ENCODE measurements at places on chromosomes 1 and 21.
A peak's percentile ranks its signal among the peaks of the same experiment; 100 is the strongest.

GRCh38 chr1:56266359-56266758 lies 313.0 kb downstream of the PLPP3 start:
- no peak for DNase-seq

- DNase-seq, result peak; percentile 59
Observed at GRCh38 chr1:182602935-182603645, 1.1 kb downstream of the RGS16 start.

DNA sequence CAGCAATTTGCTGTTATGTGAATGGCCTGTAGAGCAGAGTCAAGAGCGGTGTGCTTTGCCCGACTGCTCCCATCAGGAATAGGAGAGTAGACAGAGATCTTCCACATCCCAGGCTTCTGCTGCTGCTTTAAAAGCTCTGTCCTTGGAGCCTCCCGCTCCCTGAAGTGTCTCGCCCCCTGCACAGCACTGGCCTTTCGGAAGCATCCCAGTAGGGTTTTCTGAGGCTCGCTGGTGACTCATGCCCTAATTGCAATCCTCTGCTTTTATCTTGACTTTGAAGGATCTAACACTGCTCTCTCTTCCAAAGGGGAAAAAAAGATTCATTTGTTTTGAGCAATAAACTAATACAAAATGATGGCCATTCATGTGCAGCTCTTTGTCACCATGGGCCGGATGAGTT lies 13.3 kb upstream of the CD101 start:
- DNase-seq, result no peak

GRCh38 chr21:44530903-44531605 lies 8.9 kb downstream of the KRTAP10-1 start:
- DNase-seq, result no peak

DNA sequence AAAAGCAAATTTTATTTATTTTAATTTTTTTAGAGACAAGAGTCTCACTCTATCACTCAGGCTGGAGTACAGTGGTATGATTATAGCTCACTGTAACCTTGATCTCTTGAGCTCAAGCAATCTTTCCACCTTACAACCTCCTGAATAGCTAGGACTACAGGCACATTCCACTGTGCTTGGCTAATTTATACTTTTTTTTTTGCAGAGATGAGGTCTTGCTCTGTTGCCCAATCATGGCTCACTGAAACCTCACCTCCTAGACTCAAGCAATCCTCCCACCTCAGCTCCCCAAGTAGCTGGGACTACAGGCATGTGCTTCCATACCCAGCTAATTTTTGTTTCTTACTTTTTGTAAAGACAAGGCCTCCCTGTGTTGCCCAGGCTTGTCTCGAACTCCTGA lies 49.5 kb downstream of the DR1 start:
- no peak for DNase-seq

GRCh38 chr1:115192200-115192767 lies 103.0 kb upstream of the TSPAN2 start:
- no peak for DNase-seq

DNA sequence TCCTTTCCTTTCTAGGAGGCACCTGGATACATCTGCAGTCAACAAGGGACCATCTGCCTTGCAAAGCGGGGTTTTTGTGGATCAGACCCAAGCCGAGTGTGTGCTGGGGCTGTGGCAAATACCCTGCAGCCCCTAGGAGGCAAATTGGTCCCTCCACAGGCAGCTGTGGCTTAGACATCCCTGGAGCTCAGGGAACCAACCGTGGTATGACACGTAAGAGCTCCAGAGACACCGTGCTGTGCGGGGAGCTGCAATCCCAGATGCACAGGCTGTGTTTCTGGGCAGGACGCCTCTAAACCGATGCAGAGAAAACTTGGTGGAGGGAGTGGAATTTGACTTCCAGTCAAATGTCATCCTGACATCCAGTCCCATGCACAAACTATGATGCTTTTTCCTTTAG lies 141.5 kb downstream of the KAZN start:
- no peak for DNase-seq

- no peak for DNase-seq
Observed at GRCh38 chr1:155979597-155980343, 1.4 kb upstream of the ARHGEF2 start.

DNA sequence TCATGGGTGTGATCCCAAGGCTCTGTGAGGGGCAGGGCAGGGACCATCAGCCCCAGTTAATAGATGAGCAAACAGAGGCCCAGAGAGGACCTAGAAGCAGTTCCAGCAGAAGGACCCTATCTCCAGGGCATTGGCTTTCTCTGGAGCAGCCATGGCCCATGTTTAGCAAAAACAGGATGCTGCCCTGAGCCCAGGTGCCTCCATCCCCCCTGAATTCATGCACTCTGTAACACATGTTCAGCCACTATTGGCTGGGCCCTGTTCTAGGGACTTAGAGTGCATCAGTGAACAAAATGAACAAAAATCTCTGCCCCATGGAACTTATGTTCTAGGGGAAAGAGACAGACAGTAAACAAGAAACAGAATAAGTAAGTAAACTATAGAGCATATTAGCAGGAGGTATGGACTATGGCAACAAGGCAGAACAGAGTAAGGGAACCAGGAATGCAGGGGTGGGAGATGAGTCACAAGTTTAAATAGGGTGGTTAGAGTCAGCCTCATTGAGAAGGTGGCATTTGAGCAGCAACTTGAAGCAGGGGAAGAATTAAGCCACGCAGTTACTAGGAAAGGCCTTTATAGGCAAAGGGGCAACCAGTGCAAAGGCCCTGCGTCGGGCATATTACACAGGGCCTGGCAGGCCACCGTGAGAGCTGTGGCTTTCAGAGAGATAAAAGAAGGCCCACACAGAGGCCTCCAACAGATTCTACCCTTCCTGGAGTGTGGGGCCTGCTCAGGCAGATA lies 185.9 kb upstream of the EDN2 start:
- no peak for DNase-seq

DNA sequence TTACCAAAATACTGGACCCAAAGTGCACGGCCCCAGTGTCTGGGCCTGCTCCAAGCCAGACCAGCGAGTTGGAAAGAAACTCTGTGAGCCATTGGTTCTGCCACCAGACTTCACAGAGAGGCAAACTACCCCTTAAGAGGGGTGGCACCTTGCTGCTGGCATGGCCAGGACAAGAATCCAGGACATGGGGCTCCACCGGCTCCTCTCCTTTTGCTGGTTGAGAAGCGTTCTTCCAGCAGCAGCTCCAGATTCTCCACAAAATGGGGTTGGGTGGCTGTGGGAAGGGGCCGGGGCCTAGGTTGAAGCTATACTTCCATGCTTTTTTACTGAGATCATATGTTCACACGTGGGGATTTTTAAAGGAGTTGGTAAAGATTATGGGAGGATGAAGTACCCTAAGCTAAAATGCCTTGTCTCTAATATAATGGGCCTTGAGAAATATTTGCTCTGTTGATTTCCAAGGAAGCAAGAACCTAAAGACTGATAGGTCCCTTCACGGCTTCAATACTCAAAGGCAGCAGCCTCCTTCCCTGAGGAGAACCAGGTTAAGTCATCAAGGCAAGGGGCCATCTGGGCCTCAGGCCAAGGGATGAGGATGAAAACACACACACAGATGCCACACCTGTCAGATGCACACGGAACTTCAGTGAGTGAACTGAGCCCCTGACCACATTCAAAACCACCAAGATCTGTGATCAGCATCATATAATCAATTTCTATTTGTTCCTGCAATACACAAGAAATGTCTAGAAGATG lies 3.1 kb downstream of the C1orf198 start:
- no peak for DNase-seq

DNA sequence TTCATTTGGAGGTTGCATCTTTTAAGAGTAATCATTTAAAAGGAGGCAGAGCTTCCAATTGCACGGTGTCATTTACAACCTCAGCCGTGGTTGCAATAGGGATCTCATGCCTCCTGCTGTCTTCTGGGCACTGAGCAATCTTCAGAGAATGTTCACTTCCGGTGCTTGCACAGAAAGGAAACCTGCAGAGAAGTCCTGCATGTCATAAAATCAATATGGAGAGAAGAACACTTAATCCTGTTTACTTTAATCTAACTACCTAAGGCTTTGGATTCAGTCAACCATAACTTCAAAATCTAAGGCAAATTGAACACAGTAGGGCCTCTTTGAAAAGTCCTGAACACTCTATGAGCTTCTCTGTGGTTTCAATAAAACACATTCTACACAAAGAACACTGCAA lies 11.3 kb upstream of the MAP10 start:
- DNase-seq, result peak; percentile 9

GRCh38 chr1:31663622-31664452 lies 19.2 kb upstream of the PEF1 start:
- DNase-seq, result peak; percentile 56

DNA sequence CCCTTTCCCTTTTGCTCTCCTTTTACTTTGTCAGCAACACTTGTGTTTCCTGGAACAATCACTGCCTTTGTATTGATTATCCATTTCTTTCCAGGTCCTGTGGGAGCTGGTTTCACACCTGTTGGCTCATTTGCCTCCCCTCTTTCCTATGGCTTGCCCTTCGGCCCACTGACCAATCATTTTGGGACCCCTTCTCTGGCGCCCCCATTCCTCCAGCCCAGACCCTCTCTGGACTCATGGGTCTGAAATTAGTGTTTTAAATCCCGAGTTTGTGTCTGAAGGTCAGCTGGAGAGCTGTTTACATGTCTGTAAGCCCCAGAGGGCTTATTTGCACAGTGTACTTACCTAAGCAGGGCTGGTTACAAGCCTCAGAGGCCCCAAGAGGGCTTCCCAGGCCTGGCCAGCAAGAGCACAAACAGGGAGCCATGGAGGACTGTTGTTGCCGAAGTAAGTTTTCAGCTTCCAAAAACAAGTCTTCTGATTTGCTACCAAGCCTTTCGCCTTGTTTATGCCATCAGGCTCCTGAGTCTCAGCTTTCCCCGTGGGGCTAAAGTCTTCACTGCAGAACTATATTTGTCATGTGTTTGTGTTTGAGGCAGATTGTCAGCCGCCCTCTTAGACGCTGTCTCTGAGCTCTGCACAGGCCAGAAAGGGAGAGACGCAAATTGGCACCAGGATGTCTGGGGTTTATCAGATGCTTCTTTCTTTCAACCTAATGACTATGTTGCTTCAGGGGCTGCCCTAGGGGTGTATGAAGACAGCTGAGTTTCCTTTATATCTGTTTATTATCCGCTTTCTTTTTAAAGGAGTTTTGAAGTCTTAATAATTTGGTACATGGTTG lies 93.0 kb downstream of the ATP1A1 start:
- DNase-seq, result no peak

GRCh38 chr1:54944610-54945392 lies 35.6 kb upstream of the TMEM61 start:
- peak; percentile 69 for DNase-seq

- no peak for DNase-seq
Observed at GRCh38 chr1:30912224-30912623, 3.7 kb upstream of the SDC3 start.

GRCh38 chr1:89938171-89939055 lies 56.5 kb upstream of the ZNF326 start:
- no peak for DNase-seq

DNA sequence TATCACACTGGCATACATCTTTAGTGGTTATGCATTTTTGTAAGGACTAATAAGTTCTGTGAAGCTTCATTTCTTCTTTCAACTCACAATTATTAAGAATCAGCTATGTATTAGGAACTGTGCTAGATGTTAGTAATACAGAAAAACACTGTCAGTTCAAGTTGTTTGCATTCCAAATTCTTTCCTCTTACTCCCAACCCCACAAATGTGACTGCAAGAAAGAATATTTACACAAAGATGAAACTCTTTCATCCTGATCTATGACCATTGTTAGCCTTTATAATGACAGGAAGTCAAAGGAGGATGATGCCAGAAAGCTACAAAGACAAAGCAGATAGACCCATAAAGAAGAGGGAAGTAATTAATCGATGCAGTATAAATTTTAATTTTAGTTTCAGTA lies 21.0 kb upstream of the GADD45A start:
- no peak for DNase-seq

DNA sequence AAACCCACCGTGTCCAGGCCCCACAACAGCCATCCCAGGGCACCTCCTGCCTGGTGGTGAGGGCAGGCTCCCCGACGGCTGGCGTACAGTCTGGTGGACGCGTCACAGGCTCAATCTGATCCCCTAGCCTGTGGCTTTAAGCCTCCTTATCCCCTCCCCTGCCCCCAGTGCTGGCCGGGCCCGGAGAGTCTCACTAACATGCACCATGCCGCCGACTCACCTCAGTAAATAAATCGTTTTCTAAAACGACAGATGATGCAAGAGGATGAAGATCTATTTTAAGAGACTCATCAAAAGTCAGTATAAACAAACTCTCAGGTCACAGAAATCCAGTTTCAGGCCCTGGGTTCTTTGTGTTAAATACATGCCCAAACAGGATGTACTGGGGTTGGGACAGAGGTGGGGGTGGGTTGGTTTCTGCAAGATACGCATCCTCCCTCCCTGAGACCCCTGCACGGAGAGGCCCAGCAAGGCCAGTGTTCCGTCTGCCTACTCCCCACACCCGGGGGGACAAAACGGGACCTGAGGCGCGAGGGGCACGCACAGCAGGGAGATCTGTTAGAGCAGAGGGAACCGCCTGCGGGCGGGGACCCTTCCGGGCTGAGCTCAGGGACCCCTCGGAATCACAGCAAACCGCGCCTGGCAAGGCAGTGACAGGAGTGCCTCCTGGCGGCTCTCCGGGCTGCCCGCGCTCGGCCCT lies 3.1 kb downstream of the PANK4 start:
- DNase-seq, result no peak

DNA sequence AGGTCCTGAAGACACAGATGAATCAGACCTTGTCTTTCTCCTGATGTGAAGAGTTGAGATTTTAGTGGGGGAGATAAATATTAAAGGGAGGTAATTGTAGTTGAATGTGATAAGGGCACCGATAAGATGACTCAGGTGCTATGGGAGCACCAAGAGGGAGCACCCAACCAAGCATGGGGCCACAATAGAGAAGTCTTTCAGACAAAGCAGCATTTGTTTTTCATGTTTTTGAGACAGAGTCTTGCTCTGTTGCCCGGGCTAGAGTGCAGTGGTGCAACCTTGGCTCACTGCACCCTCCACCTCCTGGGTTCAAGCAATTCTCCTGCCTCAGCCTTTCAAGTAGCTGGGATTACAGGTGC lies 16.2 kb downstream of the SZT2 start:
- DNase-seq, result no peak

DNA sequence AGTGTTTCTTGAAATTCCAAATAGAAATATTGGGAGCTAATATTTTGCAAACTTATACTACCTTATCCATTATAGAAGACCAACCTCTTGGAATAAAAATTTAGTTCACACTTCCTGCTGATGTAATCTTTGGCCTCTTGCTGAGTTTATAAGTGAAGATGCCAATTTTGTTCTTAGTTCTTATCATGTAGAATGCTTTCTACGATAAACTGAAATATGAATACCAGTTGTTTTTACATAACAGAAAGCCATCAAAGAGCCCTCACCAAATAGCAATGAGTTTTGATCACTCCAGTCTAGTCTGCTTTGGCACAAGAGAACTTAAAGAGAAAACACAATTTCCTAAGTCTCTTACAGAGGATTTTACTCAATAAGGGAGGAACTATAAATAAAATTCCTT lies 89.5 kb downstream of the DENND1B start:
- DNase-seq, result no peak

DNA sequence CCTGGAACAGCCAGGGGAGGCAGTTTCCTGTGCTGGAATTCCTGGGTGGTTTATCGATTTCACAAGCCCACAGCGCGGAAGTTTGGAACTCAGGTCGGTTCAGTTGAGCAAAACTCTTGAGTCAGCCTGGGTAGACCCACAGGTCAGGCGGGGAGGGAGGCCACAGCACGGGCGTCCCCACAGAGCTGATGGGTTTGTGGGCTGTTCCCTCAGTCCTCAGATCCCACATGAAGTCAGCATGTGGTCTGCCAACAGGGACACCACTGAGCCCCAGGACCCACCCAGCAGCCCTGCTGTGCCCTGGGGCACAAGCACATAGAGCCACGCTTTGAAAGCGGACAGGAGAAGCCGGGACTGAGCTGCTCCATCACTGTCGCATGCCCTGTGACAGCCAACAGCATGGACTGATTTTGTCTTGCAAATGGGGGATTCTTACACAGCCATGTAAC lies 17.4 kb downstream of the BMP8A start:
- DNase-seq, result no peak
